ENCODE measurements at places on chromosomes 7 and 10. TPM values are rescaled to one million over a fixed set of nuclear protein-coding genes. Genes with fewer than 3 reads are reported as not detected.

The ACTL6B gene
- not detected for total RNA-seq

The FRMD4A gene
- total RNA-seq = 155 TPM

The EVX1 gene
- not detected for total RNA-seq

The CREM gene
- 35.5 TPM for total RNA-seq

The GATA3 gene
- 30.9 TPM for total RNA-seq

The CALML3 gene
- not detected for total RNA-seq
